ENCODE measurements at places on chromosomes 13 and 19.

DNA sequence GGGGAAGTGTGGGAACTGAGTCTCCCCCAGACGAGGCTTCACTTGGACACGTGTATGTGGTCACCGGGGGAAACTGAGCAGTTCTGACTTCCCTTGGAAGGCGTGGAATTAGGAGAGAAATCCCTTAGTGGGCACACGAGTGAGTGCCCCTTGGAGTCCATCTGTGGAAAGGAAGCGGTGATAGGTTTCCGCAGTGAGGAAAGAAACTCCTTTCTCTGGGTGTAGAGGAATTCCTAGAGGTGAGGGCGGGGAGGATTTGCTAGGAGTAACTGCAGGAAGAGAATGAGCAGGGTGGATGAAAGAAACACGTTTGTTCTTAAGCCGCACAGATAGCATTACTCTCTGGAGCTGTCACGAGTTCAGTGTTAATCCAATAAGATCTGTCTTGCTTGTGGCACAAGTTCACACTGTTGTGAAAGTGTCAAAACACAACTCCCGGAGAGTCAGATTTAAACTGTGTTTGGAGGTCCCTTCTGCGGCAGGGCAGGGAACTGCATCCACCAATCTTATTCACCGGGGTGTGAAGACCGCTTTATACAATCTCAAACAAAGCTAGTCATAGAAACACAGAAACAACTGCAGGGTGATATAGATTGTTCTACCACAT lies 1.2 kb downstream of the KL start:
- no peak for DNase-seq

- DNase-seq: no peak
These were observed 15.6 kb downstream of the KDM4B start for GRCh38 chr19:4984438-4984990.

GRCh38 chr13:113195360-113195759 lies 13.1 kb downstream of the PCID2 start:
- DNase-seq: no peak

DNA sequence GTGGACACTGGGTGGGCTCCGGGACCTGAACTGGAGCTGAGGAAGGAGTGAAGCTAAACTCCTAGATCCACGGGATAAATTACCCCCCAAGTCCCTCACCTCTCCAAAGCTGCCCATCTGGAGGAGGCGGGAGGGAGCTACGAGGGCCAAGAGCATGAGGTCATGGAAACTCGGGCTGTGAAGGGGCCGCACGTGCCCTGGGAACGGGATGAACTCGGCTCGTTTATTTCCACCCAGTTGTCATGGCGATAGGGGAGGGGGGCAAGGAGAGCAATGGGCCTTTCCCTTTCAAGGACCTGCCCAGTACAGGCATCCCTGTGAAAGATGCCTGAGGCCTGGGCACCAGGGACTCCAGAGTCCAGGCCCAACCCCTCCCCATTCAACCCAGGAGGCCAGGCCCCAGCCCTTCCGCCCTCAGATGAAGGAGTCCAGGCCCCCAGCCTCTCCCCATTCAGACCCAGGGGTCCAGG lies 3.8 kb downstream of the PPP1R12C start:
- no peak for DNase-seq

DNA sequence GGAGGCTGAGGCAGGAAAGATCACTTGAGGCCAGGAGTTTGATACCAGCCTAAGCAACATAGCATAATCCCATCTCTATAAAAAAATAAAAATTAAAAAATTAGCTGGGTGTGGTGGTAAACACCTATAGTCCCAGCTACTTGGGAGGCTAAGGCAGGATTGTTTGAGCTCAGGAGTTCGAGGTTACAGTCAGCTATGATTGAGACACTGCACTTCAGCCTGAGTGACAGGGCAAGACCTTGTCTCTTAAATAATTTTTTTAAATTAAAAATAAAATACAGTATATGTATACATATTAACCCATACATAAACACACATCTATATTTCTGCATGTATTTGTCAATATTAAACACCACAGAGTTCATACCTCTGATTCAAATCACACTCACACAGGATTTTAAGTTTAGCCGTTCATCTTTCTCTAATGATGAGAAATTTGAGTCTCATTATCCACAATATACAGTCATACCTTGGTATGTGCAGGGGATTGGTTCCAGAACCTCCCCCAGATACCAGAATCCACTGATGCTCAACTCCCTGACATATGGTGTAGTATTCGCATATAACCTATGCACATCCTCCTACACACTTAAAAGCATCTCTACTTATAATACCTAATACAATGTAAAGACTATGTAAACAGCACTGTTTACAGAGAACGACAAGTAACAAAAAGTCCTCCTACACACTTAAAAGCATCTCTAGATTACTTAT lies 44.7 kb downstream of the PSPC1 start:
- DNase-seq: no peak

- peak; percentile 0 for DNase-seq
These were observed 82.9 kb upstream of the C1QTNF9B start for GRCh38 chr13:23980160-23980551.

DNA sequence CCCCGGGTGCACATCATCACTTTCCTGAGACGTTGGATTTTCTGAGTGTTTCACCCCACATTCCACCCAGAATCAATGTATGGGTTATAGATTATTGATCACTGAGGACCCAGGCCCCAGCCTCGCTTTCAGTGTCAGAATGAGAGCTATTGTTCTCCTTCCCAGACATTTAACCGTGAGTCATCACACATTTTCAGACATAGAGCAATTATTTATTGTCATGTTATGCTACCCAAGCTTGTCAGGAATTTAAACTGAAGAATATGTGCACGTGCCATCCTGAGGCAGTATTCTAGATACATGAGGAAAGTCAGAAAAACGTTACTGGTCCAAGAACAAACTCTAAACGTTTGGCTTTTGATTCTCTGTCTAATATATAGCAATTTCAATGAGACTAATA lies 276.6 kb upstream of the ZNF507 start:
- DNase-seq: no peak

DNA sequence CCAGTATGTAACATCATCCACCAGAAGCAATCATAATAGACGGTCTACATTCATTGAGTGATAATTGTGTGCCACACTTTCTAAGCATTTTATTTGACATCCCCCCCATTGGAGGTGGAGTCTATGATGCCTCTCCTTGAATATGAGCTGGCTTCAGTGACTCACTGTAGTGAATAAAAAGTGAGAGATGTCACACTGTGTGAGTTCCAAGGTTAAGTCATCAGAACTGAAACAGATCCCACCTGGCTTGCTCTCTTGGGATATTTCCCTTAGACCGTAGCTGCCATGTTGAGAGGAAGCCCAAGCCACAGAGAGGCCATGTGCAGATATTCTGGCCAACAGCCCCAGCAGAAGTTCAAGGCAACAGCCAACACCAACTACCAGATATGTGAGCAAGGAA lies 12.6 kb downstream of the RTBDN start:
- DNase-seq: no peak

DNA sequence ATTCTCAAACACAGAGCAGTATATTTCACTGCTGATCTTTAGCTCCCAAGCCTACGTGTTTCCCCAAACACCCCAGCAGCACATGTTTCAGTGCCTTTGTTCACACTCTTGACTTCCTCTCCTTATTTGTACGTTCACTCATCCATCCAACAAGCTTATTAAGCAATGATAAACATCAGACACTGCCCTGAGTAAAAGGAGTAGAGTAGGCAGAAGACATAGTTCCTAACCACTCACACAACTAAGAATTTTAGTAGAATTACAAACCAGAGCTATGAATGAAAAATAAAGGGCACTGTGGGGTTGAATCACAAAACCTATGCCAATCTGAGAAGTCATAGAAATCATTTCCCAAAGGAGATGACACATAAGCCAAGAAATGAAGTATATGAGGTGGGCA lies 213.5 kb downstream of the DIAPH3 start:
- no peak for DNase-seq

DNA sequence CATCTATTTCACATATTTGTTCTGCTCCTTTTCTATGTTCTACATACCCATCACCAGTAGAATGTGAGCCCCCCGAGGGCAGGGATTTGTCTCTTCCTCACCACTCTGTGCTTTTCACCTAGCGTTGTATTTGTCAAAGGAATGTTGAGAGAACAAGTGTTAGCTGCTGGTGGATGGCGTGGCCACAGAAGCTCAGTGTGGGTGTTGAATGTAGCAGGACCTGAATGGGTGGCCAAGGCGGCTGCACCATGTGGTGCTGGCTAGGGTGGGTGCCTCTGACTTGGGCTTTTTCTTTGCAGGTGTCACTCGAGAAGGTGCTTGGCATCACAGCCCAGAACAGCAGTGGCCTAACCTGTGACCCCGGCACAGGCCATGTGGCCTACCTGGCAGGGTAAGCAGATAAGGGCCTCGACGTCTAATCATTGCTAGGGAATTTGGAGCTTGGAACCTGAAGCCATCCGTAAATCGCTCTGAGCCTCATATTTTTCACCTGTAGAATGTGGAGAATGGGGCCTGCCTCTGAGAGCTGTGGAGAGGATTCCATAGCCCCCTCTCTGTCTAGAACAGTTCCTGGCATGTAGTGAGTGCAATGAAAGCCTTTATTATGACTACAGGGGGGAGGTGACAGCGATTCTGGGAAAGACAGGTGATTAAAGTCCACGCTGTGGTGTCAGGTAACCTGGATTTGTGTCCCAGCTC lies 3.9 kb downstream of the WDR62 start:
- DNase-seq: no peak

DNA sequence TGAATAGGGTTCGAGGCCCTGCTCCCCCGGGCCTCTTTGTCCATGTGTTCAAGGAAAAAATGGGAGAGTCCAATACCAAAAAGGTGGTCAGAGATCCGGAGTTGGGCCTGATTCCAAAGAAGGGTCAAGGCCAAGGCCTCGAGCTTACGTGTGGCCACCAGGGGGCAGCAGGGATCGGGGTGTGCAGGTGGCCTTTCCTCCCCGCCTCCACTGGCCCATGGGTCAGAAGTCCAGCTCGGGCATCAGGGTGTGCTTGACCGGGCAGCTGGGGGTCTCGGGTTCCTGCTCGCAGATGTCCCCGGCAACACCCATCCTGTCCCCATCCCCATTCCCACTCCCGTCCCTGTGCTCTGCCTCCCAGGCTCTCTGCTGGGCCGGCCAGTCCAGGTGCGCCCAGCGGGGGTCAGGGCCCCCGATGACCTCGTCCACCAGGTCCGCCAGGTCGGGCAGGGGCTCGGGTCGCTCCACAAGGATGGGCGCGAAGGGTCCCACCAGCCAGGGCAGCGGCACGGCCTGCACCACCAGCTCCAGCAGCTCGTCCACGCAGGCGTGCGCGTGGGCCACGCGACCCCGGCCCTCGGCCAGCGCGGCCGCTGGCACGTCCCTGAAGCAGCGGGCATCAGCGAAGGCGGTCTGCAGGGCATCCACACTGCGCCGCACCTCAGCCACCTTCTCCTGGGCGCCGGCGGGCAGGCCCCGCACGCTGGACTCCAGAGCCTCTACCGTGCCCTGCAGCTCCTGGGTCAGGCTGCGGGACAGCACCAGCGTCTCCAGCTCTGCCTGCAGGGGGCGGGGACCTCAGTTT lies 5.2 kb upstream of the PLIN4 start:
- DNase-seq: no peak

GRCh38 chr13:40390401-40390916 lies 276.0 kb downstream of the FOXO1 start:
- DNase-seq: no peak

DNA sequence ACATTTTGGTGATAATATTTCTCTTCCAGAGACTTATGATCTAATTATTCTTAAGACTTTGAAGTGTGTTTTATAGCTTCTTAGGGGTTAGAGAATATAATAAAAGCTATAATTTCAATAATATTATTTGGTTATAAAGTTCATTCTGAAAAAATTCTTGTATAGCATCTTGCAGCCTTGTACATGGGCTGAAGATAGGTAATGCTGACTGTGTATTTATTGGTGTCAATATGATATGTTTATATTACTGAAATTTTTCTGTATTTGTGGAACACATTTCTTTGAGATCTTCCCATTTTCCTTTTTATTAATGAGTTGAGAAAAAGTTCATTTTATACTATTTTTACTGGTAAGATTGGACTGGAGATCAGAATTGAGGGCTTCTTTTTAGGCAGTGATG lies 87.8 kb downstream of the TDRD3 start:
- DNase-seq: no peak

DNA sequence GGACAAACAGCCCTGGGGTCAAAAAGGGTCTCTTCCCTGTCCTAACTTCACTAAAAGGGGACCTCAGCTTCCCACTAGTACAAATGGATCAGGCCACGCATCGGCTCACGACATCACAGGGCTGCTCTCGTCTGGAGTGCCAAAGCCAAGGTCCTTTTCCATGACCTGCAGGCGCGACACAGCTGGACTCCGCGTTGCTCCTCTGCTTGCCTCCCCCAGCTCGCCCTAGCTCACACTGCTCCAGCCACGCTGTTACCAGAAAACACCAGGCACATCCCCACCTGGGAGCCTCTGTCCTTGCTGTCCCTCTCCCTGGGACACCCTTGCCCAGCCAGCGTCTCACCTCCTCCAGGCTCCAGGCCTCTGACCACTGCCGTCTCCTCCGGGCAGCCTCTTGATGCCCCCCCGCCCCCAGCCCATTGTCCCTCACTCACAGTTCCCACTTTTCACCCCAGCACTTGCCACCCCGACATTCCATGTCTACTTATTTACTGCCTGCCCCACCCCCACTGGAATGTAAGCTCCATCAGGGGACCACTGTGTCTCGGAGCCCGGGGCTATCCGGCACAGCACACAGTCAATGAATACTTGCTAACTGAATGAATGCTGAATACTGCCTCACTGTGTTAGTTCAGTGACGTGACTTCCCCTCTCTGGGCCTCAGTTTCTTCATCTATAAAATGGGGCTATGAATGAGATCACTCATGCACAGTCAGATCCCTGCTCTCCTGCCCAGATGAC lies 20.7 kb downstream of the AKT2 start:
- DNase-seq: no peak

DNA sequence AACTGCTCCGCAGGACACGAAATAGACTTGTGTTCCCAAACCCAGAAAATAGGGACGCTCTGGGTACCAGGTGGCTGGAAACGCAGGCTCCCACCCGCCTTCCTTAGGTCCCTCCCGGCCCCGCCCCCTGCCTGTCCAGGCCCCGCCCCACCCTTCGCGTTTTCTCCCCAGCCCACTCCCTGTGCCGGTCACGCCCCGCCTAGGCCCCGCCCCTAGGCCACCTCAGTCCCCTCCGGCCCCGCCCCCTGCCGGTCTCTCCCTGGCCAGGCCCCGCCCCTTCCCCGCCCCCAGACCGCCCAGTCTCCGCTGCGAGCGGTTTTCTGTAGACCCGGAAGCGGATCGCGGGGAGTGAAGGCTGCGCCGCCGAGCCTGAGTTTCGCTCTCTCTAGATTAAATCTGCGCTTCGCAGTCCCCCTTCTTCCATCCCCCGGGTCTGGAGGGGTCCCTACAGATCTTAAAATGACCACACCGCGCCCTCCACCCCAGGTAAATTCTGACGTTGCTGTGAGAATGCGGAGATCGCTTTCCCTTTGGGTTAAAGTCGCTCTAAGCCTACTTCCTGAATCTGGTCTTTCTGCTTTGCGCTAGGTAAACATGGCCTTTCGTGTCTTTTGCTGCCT lies 3.7 kb upstream of the ZNF665 start:
- no peak for DNase-seq

- DNase-seq: no peak
These were observed 26.3 kb downstream of the SIPA1L3 start for GRCh38 chr19:37932985-37933936.

GRCh38 chr19:19120308-19121231 lies 17.7 kb downstream of the TMEM161A start:
- no peak for DNase-seq

GRCh38 chr13:70964874-70965273 lies 856.6 kb upstream of the KLHL1 start:
- no peak for DNase-seq

All from NCI-H1436 treated with DMSO at 0.1 percent for 48 hours (cell line).